Mucosa of gallbladder (tissue), 1 donor: ENCODE measurements at places on chromosomes 5 and 9. TPM values are rescaled to one million over a fixed set of nuclear protein-coding genes. Genes with fewer than 3 reads are reported as not detected.

The C9orf43 gene
- 0.37 TPM for total RNA-seq

The FOXD4L4 gene
- total RNA-seq, result not detected

GRCh38 chr9:137241490-137242268 lies 592 bp downstream of the TUBB4B start:
- no peak for DNase-seq

DNA sequence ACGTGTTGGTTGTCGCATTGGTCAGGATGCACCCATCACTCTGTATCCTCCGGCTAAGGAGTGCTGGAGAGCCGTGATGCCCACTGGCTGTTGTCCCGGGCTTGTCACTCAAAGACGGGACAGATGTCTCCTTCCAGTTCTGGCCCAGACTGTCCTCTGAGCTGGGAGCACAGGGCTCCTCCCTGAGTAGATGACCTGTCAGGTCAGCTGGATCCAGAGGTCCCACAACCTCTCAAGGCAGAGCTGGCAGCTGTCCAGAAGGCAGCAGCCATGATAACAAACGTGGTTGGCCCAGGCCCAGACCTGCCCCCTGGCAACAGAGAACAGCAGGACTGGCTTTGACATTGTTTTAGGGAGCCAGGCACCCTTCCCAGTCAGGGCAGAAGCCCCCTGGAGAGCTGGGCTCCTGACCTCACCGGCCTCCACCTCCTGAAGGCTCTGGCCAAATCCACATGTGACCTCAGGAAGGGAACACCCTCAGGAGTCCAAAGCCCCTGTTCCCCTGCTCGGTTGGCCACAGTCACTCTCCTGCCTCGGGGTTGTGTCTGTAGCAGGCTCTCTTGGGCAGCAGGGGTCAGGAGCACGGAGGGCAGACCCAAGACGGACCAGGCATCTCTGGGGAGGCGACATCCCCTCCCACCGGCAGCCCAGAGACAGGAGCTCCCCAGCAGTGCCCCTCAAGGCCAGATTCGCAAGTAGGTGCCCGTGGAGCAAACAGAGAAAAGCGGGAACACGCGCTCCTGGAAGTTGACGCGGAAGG lies 10.3 kb downstream of the TRIM7 start:
- DNase-seq, result no peak

DNA sequence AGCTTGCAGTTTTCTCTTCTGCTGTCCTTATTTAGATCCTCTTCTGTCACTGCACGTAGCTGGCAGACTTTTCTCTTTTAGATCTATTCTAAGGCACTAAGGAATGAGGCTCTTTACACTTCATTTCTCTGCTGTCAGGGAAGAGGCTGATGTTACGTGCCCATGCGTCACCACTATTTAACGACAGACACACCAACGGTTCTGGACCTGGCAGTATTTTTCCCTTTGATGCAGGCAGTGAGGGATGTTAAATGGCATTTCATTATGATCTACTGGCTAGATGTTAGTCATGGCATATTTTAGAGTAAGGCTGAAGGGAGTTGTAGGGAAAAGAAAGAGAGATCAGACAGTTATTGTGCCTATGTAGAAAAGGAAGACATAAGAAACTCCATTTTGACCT lies 8.2 kb upstream of the CRHBP start:
- DNase-seq, result no peak

DNA sequence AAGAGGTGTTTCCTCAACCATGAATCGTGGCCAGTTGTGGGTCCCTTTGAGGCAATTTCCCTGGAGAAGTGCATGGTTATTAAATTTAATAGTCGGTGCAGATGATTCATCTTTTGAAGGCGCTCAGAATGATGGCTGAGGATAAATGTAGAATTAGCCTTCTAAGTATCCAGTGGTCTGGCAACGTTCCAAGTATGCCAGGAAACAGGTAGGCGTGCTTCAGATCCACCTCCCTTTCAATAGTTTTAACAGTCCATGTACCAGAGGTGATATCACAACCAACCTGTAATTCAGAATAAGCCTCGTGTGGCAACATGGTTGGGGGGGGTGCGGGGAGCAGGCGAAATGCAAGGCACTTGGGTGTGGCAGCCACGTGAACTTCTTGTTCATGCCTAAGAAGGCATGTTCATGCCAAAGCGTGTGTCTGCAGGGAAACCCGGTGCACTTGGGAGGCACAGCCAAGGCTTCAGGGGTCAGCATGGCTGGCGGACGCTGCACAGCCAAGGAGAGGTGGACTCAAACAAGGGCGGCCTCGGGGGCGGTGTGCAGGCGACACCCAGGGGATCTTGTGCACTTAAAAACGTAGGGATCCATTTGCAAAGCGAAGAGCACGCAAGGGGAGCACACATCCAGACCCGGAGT lies 5.2 kb upstream of the NKD2 start:
- DNase-seq, result no peak

GRCh38 chr5:65577141-65577540 lies 14.0 kb downstream of the PPWD1 start:
- no peak for DNase-seq

DNA sequence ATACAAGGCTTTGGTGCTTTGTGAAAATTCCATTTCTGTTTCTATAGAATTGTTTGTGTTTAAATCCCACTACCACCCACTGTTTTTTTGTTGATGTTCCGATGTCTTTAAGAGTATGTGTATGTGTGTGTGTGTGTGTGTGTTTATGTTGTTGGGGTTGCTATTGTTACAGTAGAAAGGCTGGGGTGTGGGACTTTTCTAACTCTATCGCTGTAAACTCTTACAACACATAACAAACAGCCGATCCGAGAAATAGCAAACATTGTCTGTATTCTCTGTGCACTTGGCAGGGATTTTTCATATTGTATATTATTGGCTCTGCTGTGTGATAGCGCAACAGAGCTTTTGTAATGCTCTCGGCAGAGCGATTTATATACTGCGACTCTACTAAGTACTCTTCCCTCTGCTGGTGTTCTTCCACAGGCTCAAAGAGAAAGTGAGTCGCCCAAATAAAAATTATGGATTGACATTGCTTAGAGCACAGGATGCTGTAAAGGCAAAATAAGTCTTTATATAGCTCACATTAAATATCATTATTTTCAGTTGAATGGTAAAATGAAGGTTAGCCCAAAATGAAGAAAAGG lies 492.2 kb upstream of the ARRDC3 start:
- DNase-seq, result no peak
